ENCODE measurements at places on chromosomes 11 and 22. TPM values are rescaled to one million over a fixed set of nuclear protein-coding genes. Genes with fewer than 3 reads are reported as not detected.

GRCh38 chr22:47102081-47102480 lies 339.6 kb downstream of the TBC1D22A start:
- DNase-seq: no peak

- DNase-seq: no peak
These were observed 65.5 kb downstream of the GRIK4 start for GRCh38 chr11:120577041-120577440.

DNA sequence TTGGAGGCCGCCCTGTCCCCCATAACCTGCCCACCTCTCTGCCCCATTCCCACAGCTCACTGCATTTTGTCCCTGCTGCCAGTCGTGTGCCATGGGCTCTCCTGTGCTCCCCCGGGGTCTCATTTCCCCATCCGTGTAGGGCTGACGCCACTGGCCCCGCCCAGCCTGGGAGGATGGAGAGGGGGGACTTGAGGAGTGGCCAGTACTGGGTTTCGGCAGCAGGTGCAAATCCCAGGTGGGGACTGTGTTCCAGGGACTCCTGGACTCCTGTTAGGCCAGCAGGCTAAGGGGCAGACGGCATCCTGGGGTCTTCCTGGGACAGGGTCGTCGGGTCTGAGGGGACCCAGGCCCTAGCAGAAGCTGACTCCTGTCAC lies 1.2 kb upstream of the MYO7A start:
- no peak for DNase-seq

- DNase-seq: no peak
These were observed 105.0 kb downstream of the FAT3 start for GRCh38 chr11:92329646-92330045.

GRCh38 chr11:96154802-96155520 lies 188.0 kb downstream of the MAML2 start:
- no peak for DNase-seq

GRCh38 chr11:69351460-69351859 lies 57.5 kb downstream of the MYEOV start:
- DNase-seq: no peak

- DNase-seq: no peak
These were observed 98.6 kb upstream of the CD44 start for GRCh38 chr11:35040221-35040942.

CACNA1I gene
- total RNA-seq: 0.17 TPM

GRCh38 chr22:37545703-37546436 lies 14.4 kb upstream of the CDC42EP1 start:
- DNase-seq: no peak

BIRC3 gene
- total RNA-seq: 66.9 TPM

DNA sequence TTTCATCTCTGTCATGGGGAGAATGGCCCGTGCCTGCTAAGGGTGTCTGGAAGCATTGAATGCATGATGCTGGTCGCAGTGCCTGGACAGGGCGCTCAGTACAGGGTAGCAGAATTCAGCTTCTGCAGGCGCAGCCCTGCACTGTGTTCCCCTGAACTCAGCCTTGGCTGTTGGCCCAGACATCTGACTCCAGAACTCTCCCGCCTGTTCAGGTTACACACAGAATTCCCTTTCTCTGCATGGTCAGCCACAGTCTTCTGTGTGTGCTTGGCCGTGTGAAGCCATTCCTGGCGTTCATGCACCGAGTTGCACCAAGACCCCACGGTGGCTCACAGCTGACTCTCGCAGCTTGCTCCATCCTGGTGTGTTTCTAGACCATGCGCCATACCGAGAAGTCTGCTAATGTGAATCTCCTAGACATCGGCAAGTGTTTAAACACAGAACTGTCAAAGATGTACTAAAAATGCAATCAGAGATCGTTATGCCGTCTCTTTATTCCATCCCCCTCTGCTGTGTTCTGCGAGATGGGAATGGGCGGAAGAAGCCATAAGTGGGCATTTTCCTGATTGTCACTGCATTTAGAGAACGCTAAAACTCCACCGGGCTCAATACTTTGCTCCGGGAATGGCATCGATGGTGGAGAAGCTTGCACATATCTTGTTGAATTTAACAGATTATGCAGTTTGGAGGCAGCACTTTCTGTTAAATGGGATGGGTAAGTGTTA lies 55.6 kb downstream of the MPPED1 start:
- no peak for DNase-seq

- DNase-seq: no peak
These were observed 14.6 kb downstream of the CELSR1 start for GRCh38 chr22:46522797-46523196.

- DNase-seq: no peak
These were observed 830.3 kb downstream of the TBC1D22A start for GRCh38 chr22:47592791-47593190.

- no peak for DNase-seq
These were observed 45.4 kb downstream of the MYO7A start for GRCh38 chr11:77173494-77173893.

DNA sequence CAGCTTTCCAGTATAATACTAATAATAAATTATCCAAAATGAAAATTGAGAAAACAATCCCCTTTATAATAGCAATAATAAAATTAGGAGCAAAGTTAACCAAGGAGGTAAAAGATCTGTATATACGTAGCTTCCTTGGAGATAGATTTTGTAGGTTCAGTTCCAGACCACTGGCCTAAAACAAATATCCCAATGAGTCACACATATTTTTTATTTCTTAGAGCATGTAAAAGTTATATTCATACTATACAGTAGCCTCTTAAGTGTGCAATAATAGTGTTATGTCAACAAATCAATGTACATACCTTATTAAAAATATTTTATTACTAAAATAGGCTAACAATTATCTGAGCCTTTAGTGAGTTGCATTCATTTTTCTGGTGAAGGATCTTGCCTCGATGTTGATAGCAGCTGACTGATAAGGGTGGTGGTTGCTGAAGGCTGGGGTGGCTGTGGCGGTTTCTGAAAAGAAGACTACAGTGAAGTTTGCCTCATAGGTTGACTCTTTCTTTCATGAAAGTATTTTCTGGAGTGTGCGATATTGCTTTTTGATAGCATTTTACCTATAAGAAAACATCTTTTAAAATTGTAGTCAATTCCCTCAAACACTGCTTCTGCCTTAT lies 178.5 kb downstream of the ARHGAP42 start:
- no peak for DNase-seq

- DNase-seq: no peak
These were observed 11.9 kb downstream of the TMEM41B start for GRCh38 chr11:9302448-9302847.

DNA sequence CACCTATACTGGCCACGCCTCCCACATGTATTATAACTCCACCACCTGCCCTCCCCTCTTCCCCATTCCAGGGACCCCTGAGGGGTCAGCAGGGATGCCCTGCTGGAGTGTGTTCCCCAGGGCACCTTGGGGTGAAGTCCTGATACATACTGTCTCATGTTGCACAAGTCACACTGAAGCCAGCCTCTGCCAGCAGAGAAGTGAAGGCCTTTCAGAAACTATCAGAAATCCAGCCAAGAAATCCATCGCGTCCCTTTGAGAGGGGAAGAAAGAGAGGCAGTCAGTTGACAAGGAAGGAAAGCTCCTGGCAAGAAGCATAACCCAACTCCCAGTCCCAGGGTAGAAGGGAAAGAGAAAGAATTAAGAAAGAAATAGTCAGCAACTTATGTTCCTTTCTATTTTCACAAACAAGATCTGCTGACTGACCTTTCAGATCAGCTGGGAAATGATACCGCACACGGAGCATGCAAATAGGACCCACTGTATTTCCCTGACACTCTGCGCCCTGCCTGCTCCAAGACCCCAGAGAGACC lies 45.2 kb downstream of the SC5D start:
- no peak for DNase-seq

DNA sequence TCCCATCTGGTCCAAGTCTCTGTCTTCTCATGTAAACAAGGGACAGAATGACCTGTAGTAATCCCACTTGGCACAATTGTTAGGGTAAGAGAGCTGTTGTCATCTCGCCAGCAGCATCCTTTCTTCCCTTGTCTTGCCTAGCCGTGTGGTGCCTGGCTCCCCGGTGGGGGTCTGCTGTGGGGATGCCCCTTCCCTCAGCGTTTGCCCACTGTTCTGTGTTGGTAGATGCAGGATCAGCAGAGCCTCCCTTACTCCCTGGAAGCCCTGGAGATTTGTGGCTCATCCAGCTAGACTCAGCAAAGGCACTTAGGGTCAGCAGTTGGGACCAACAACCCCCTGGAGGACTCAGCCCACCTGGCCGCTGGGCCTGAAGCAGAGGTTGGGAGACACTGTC lies 13.0 kb downstream of the ACO2 start:
- DNase-seq: no peak

DNA sequence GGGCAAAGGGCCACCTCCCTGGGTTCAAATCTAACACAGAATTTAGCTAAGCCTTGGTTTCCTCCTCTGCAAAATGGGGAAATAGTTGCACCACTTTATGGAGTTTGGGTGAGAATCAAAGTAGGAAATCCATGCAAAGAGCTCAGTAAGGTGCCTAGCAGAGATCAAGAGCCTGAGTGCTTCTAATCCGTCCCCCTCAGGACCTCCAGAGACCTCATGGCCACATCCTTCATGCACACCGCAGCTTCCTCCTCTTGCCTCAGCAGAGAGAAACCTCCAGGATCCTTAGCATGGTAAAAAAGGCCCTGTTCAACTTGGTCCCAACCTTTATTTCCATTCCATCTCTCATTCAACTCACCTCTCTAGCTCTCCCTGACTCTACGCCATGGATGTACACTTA lies 37.8 kb upstream of the NAV2 start:
- no peak for DNase-seq

FOLR1 gene
- total RNA-seq: not detected

GGTLC2 gene
- total RNA-seq: not detected

GRCh38 chr11:87128372-87128771 lies 90.6 kb downstream of the TMEM135 start:
- no peak for DNase-seq

DNA sequence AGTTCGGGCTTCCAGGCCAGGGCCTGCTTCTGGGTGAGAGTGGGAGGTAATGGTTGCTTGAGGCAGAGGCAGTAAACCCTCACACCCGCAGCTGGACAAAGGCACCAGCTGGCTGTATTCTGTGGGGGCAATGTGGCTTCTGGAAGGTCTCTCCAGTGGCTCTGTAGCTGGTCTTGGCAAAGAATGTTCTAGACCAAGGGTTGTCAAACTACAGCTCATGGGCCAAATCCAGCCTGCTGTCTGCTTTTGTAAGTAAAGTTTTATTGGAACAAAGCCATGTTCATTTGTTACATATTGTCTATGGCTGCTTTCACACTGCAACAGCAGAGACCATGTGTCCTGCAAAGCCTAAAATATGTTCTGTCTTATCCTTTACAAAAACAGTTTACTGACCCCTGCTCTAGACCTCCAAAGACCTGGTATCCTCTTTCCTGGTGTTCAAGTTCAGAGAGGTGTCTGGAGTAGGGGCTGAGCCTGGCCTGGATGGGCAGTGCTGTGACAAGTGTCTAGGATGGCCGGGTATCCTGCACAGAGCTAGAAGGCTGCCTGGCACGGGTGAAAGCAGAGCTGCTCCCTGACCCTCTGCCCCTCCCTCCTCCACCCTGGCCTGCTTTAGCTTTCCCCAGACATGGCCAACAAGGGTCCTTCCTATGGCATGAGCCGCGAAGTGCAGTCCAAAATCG lies 3.4 kb downstream of the TAGLN start:
- no peak for DNase-seq

GNB1L gene
- 12.9 TPM for total RNA-seq

IGF2 gene
- total RNA-seq: not detected

YPEL4 gene
- total RNA-seq: 0.55 TPM

GRCh38 chr11:1845561-1846452 lies 7.0 kb downstream of the TNNI2 start:
- DNase-seq: no peak

DNA sequence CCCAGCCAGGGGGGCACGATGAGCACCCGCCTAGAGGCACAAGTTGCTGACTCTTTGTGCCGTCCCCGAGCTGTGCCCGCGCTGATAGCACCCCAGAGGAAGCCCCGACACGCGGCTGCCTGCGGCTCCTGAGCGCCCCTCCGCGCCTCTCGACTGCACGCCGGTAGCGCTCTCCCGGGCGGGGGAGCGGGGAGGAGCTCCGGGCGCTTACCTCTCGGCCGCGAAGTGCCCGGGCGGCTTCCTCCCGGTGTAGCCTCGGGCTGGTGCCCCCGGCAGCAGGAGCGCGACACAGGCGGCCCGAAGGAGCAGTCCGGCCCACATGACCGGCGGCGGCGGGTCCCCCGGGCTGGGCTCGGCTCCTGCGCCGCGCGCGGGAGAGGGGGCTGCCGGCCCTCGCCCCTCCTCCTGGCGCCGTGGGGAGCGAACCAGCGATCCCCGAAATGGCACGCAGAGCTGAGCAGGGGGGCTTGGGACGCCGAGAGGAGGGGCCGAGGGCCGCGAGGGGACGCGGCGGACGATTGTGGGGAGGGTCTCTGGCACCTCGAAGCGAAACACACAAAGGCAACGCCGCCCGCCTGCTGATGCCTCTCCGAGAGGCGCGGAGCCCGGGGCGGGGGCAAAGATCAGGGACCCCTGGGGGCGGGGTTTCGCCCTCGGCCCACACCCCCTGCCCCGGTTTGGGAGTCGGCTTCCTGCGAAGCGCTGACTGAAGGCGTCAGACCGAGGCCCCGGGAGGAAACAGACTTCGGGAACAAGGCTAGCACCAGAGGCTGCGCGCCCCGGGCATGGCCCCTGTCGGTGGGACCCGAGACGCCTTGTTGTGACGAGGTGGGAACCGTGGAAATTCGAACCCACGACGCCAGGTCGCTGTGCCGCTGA lies at the start of gene VWCE:
TSS of gene VWCE (minus strand) at position 600 of the 879 bp plus-strand sequence. CDS start at position 321, 279 bp downstream.
- peak; percentile 89 for DNase-seq

DNA sequence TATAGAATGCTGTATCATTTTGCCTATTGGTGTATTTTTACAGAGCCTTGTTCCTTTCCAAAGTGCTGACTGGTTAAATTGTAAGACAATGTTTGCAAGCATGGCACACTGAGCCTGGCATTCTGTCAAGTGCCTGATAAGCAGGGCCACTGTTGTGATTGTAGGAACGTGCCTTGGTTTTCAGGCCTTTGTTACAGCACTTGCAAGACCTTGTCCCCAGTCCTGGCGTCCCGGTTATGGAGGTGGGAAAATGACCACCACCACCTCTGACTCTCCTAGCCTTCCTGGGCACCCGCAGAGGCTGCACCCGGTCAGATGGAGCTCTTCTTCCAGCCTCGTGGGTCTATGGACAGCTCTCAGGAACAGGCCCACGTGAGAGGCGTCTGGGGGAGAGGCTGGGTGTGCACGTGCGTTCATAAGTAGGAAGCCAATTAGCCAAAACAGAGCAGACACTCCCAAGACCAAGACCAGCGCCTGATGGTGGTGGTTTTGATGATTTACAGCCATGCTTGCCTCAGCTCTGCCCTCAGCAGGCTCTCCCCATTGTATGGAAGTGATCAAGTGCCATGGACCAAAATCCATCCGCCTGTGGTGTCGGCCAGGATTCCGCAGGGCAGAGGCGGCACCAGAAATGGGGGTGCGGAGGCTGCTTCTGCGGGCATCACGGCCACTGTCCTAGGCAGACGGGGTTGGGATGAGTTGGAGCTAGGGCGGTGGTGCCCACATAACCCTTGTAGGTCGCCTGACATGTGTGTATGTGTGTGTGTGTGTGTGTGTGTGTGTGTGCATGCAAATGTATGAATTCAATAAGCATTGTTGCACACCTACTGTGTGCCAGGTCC lies 89.8 kb downstream of the RTL6 start:
- DNase-seq: no peak

- DNase-seq: no peak
These were observed 8.2 kb downstream of the WEE1 start for GRCh38 chr11:9581556-9582161.
